ENCODE measurements at places on chromosomes 13 and 19. TPM values are rescaled to one million over a fixed set of nuclear protein-coding genes. Genes with fewer than 3 reads are reported as not detected.
A peak's percentile ranks its signal among the peaks of the same experiment; 100 is the strongest.

PIP5K1C gene
- total RNA-seq = 30.4 TPM

DNA sequence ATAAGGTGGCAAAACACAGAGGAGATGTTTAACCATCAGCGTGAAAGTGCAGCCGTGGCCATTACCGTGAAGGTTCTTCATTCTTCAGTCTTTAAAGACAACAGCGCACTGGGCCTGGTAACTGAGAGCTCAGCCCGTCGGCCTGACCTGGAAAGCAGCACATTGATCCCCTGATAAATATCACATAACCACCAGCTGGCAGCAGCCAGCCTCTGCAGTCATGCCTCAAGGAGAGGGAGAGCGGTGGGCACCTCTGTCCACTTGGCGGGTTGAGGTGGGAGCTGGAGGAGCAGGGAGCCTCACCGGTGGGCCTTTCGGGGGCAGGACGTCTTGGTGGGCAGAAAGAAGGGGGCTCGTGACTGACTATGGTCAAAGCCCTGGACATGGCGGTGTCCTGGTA is 58.1 kb downstream of the MCF2L start:
- no peak for DNase-seq
- H3K4me3 ChIP-seq = no peak overlapping the region
- H3K27ac ChIP-seq = no peak overlapping the region
- no peaks in the 10 kb centered on the region for H3K4me1 ChIP-seq
- H3K36me3 ChIP-seq = no peaks in the 10 kb centered on the region

DNA sequence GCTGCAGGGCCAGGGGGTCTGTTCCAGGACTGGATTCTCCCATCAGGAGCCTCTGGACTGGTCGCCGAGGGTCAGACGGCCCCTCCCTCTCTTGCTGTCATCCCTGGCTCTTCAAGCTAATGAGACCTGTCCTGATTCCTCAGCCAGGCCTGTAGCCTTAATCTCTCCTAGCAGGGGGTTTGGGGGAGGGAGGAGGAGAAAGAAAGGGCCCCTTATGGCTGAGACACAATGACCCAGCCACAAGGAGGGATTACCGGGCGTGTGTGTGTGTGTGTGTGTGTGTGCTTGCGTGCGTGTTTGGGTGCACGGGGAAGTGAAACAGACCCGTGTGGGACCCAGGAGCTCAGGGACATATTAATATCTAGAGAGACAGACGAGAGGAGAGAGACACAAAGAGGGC is 1.9 kb upstream of the CRX start:
- H3K27me3 ChIP-seq = peaks cover 37% of the 10 kb centered on the region
- H3K4me1 ChIP-seq = no peaks in the 10 kb centered on the region
- H3K4me3 ChIP-seq = no peak overlapping the region

TSSK6 gene
- 4.3 TPM for total RNA-seq

- no peak overlapping the region for H3K27ac ChIP-seq
- H3K27me3 ChIP-seq = no peaks in the 10 kb centered on the region
- H3K4me3 ChIP-seq = no peak overlapping the region
Observed at GRCh38 chr13:104114101-104114500, 1047.9 kb upstream of the SLC10A2 start.

SPACA4 gene
- total RNA-seq = not detected

CDX2 gene
- total RNA-seq = not detected

DNA sequence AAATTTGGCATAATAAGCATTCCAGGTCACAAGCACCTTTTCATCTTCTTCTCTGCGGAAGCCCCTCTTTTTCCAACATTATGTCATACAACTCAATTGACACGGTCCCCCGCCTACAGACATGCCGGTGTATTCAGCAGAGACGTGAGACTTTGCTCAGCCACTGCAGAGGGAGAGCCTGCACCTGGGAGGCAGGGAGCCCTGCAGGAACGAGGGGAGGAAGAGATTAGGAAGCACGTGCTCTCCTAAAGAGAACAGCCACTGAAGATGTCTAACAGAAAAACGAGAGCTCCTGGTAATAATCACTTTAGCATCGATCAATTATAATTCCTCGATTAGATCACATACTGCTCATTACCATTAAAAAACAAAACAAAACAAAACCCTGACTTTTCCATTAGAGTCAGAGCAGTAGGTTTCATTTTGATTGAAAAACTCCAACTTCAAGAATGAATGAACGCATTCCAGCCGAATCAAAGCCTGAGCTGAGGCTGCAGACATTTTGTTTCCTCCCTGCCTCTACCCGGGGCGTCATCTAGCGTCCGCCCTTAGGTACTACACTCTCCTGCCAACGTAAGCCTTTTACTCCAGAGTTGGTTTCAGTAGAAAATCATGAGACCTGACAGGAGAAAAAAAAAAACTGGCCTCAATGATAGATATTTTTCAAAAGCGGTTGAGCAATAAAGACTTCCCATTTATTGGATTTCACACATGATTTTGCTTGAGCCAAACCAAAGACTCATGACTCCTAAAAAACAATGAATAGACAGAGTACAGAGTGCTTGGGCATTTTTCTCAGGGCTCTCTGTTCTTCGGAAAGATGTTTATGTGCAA is 194.5 kb downstream of the KATNAL1 start:
- H3K27me3 ChIP-seq = peaks cover 3% of the 10 kb centered on the region
- H3K4me3 ChIP-seq = peak overlapping the region; percentile 59
- peaks cover 14% of the 10 kb centered on the region for H3K4me1 ChIP-seq
- DNase-seq = peak; percentile 95
- H3K27ac ChIP-seq = no peak overlapping the region

DNA sequence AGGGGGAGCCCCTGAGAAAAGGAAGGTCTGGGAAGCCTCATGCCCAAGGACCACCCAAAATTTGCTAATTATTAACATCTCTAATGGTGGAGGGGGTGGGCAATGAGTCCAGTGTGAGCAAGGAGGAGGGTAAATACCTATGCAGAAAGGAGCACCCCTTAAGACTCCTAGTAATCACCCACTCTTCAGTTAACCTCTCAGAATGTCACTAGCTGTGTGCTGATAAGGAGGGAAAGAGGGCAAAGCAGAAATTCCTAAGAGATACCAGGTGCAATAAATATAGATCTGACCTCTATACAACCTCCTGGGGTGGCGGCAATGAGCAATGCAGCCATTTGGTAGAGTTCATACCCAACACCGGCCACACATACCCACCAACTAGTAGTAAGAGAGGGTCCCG is 12.7 kb upstream of the DPY19L3 start:
- no peaks in the 10 kb centered on the region for H3K27me3 ChIP-seq
- peaks cover 12% of the 10 kb centered on the region for H3K36me3 ChIP-seq
- no peak for DNase-seq
- H3K27ac ChIP-seq = no peak overlapping the region
- peaks cover 10% of the 10 kb centered on the region for H3K4me1 ChIP-seq
- no peak overlapping the region for H3K4me3 ChIP-seq

- no peak within 1 kb of the TSS for H3K27ac ChIP-seq
- H3K27me3 ChIP-seq = peaks cover 32% of the 10 kb centered on the region
- no peak for DNase-seq
- peaks cover 10% of the 10 kb centered on the region for H3K4me1 ChIP-seq
Observed at GRCh38 chr13:24680258-24680920, at the start of gene ATP12A. ATP12A (plus strand) TSS chr13:24680408; CDS start chr13:24680744, 336 bp downstream.
